ENCODE measurements at places on chromosomes 3 and 15.
A peak's percentile ranks its signal among the peaks of the same experiment; 100 is the strongest.

DNA sequence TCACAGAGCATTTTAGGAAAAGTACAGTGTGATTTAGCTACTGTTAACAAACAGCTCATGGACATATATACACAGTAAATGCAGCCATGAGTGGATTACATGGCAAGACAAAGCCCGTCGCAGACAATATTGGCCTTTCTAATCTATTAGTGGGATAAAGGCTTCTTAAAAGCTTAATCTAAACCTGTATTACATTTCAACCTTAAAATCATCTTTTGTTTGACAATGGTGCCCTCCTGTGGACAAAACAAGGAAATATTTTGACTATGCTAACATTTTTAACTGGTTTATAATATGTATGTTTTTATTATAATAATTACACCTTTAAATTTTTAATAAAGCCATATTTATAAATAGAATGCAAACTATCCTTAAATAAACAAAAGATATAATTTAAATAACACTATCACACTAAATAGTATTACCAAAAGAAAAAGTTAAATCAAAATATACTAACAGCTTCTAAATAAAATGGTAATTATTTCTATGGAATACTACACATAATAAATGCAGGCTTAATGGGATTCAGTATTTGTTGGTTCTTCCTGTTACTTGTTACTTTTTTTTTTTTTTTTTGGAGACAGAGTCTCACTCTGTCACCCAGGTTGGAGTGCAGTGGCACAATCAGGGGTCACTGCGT, 38.6 kb downstream of the TAFA4 start:
- DNase-seq, result no peak

DNA sequence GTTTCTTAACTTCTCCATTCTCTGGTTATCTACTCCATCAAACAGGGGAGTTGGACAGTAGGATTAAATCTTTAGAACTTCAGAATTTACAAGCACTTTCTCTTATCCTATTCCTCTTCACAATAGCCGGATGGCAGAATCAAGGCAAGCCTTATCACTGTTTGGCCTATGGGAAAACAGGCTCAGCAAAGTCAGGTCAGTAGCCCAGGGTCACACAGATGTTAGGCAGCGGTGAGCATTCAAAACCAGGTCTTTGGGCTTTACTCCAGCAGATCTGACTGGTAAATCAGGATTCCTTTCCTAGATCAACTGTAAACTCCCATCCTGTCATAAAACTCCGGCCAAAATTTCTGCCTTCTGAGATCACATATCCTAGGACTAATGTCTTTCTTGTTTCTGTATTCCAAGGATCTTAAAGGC, 258.4 kb downstream of the OPA1 start:
- no peak for DNase-seq

- peak; percentile 56 for DNase-seq
Observed at GRCh38 chr15:79970624-79971434, at the start of gene BCL2A1. BCL2A1 (minus strand) TSS chr15:79971196; CDS start chr15:79971119, 77 bp downstream.

- no peak for DNase-seq
Observed at GRCh38 chr15:62579842-62580241, 414.8 kb upstream of the C2CD4B start.

GRCh38 chr15:98800437-98801233, 152.3 kb downstream of the IGF1R start:
- DNase-seq, result peak; percentile 32

DNA sequence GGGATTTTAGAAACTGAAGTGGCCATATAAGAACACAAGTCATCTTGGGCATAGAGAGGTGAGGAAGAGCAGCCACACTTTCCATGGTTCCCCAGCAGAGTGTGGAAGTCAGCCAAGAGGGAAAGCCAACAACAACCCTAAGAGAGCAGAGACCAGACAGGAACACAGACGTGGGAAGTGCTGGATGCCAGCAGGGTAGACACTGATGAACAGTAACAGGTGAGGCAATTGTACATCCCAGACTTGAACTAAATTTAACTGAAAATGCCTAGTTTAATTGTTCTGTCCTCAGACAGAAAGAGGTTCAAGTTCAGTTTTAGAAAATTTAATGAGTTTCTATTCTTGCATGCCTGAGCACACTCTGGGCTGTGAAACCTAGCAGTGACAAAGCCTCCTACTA, 212.1 kb downstream of the ATP8B4 start:
- no peak for DNase-seq

GRCh38 chr15:54026258-54026657, 48.0 kb downstream of the UNC13C start:
- DNase-seq, result no peak

- no peak for DNase-seq
Observed at GRCh38 chr3:158801201-158801600, 653 bp upstream of the MFSD1 start.

DNA sequence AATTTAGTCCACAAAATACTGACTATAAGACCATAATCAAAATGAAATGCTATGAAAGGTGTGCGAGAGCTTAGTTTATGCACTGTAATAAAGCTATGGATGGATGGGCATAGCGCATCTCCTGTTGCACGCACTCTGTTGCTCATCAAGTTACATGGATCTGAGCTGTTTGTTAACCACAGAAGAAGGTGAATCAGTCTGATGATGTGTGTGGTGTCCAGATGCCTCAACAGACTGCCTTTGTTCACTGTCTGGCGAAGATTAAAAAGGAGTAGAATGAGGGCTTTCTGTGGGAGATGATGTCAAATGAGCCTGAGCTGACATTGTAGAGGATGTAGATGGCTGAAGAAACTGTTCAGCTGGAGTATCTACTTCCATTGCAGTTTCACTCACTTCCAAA, 36.1 kb downstream of the NSMCE3 start:
- no peak for DNase-seq

- no peak for DNase-seq
Observed at GRCh38 chr15:68365140-68365745, 66.7 kb downstream of the ITGA11 start.

GRCh38 chr15:78048628-78048920, 28.9 kb downstream of the TBC1D2B start:
- DNase-seq, result no peak

- DNase-seq, result no peak
Observed at GRCh38 chr3:150737874-150738679, 24.9 kb downstream of the SIAH2 start.

- DNase-seq, result no peak
Observed at GRCh38 chr3:58411036-58411435, 22.6 kb downstream of the PDHB start.

- no peak for DNase-seq
Observed at GRCh38 chr15:80068578-80068977, 9.1 kb downstream of the ZFAND6 start.

- no peak for DNase-seq
Observed at GRCh38 chr3:50698269-50698668, 23.5 kb downstream of the DOCK3 start.

GRCh38 chr15:39582286-39582976, 1.6 kb downstream of the THBS1 start:
- DNase-seq, result no peak

GRCh38 chr15:75050283-75050682, 26.9 kb downstream of the PPCDC start:
- no peak for DNase-seq

GRCh38 chr15:64426845-64427465, 33.4 kb upstream of the ZNF609 start:
- no peak for DNase-seq

DNA sequence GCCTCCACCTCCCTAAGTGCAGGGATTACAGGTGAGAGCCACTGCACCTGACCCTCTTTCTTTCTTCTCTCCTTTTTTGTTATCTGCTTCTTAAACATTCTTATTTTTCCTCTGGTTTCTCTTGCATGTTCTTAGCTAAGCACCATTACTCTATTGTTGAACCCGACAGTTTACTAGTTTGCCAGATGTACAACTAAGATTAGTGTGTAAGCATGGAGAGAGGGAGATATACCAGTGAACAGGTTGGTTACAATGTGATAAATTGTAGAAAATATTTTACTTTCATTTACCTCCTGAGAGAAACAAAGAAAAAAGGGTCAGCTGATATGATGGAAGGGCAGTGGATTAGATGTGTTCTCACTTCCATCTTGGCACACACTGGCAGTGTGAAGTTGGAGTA, 4.9 kb downstream of the HAUS2 start:
- DNase-seq, result no peak

- no peak for DNase-seq
Observed at GRCh38 chr15:76988867-76989780, 5.8 kb upstream of the PSTPIP1 start.

GRCh38 chr3:167820102-167820865, 84.8 kb downstream of the SERPINI1 start:
- no peak for DNase-seq

DNA sequence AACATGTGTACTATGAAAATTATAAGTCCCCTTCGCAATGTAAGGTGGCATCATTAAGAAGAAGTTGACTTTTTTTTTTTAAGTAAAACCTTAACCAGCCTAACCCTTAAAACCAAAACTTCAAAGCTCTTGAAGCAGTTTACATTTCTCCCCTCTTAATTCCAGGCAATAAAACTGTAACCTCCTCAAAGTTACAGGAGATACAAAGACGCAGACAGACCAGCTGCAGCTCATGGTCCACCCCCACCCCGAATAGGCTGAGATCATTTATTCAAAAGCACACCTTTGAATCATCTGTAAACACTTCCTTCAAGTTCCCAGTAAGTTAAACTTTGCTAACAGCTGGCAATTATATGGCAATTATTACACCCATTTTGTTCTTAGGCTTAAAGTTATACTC, 414.5 kb downstream of the ERC2 start:
- no peak for DNase-seq

GRCh38 chr3:10443272-10444109, 61.9 kb downstream of the ATP2B2 start:
- no peak for DNase-seq

- DNase-seq, result no peak
Observed at GRCh38 chr3:128803307-128803706, 76.1 kb upstream of the ACAD9 start.

- DNase-seq, result no peak
Observed at GRCh38 chr15:26660241-26660640, 112.6 kb downstream of the GABRB3 start.

GRCh38 chr3:153897025-153897723, 224.0 kb upstream of the ARHGEF26 start:
- no peak for DNase-seq

DNA sequence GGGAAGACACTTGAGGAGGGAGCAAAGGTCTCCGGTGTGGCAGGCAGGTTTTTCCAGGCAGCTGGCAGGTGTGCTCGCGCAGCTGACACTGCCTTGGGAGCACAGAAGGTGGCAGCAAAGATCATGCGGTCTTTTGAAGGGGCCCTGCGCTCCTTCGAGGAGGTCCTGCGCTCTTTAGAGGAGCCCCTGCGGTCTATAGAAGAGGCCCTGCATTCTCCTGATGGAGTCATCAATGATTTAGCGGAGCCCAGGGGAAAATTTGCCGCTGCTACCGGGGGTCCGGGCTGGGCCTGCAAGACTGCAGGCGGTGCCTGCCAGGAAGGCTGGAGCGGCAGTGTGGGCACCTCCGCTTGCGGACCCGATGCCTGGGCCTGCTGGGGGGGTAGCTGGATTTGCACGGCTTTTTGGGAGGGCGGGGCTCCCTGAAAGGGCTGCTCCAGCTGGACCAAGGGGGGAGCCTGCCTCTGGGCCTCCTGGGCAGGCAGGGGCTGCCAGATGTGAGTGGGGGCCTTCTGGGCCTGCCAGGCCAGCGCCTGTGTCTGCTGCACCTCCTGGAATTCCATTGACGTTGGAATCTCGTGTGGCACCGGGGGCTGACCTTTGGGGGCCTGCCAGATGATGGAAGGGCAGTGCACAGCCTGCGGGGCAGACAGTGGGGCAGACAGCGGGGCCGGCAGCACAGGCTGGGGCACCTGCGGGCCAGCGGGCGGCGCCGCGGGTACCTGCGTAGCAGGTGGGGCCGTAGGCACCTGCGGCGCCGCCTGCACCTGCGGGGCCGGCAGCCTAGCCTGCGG, 2.1 kb downstream of the MAGEL2 start:
- no peak for DNase-seq

DNA sequence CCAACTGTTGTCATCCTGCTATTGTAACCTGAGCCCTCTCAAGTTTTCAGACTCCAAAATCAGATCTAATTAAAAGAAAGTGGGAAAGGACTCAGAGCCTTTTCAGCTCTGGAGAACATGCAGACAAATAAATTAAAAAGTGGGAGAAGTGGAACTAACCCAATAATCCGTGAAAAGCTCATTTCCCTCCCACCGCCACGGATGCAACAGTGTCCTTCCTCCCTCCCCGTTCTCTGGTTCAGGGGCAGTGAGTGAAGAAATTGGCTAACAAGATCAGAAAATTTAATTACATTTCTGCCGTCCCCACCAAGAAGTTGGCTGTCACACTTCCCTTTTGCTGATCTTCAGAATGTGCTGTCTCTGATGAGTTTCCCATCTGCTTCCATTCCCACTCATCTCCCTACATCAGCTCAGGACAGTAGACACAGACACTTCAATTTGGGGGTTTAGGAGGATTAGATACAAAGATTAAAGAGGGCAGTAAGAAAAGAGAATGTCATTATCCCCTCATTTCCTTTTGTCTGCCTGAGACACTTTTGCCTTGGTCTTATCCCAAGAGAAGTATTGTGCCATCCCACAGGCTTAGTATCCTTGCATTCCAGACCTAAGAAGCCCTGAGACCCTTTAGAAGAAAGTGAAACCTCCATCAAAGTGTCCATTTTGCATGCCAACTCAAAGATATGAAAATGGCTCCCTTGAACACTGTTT, 335.7 kb upstream of the PPP2R3A start:
- no peak for DNase-seq

DNA sequence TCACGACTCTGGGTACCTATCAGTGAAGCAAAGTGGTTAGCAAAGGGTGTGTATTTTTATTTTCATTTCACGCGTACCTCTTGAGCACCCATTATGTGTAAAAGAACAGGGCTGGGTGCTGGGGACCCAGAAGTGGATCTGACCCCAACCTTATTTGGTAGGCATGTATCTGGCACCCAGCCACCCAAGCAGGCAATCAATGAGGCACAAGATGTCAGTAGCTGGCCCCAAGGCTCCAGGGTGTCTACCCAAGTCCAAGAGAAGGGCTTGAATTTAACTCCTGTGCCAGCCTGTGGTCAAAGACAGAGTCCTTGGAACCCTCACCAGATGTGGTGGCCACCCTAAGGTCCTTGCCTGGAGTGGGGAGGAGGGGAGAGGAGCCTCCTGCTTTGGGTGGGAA, 5.7 kb downstream of the PLEKHO2 start:
- no peak for DNase-seq

GRCh38 chr15:97052513-97052912, 722.0 kb downstream of the NR2F2 start:
- DNase-seq, result no peak

DNA sequence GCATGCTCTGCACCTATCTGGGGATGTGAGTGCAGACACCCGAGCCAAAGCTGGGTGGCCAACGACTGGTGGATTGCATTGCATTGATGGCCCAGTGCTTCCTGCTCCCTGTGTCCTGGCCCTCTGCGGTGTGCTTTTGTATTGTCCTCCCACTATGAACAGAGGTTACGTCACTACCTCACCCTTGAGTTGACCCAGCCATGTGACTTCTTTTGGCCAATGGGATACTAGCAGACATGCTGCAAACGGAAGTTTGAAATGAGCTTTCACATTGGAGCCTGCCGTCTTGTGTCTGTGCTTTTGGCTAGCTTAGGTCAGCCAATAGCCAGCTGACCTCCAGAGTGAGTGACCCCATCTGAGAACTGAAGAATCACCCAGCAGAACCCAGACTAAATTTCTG, 15.3 kb upstream of the TBC1D21 start:
- no peak for DNase-seq
